Stimulated activated CD8-positive, alpha-beta memory T cell treated with anti-CD3 and anti-CD28 coated beads, Interleukin-7, amount 100 ng/mL, for 48 hours (primary cell): ENCODE measurements at places on chromosomes 5 and 9.

DNA sequence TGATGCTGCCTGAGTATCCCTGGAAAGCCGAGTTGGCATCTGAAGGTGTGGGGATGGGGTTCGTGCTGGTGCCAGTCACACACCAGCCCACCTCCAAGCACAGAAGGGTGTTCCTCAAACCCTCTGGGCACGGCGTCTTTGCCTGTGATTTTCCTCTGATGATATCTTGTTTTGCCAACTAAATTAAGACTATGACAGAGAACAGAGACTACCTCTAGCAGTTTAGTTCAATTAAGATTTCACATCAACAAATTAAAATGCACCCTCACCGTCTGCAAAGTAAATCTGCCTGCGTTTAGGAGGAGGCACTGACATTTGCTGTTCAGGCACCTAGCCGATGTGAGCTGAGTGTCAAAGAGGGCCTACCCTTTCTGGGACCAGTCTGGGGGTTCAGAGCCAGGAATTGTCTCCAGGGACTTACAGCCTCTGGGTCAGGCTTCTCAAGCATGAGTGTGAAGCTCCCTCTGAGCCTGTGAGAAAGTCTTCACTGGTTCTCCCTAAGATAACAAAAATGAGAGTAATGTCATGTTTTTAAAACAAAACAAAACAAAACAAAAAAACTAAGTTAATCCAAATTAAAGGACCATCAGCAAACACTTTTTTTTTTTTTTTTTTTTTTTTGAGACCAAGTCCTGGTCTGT lies 55.4 kb upstream of the CTNNA1 start:
- no peak for DNase-seq

GRCh38 chr5:56415356-56415765 lies 182.2 kb upstream of the ANKRD55 start:
- DNase-seq, result no peak

GRCh38 chr5:140037012-140037411 lies 6.1 kb downstream of the NRG2 start:
- no peak for DNase-seq

DNA sequence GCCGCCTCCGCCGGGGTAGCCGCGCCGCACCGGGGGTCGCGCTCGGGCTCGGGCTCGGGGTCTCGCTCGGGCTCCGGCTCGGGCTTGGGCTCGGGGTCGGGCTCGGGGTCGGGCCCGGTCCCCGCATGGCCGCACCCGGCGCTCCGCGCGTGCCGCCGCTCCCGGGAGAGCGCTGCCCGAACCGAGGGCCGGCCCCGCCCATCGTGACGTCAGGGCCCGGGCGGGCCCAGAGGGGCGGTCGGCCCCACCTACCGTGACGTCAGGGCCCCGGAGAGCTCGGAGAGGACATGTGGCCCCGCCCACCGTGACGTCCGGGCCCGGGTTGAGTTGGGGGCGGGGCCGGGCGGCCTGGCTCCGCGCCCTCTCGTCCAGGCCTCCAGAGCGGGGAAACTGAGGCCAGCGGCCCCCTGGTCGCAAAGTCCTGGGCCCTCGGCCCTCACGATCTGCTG lies at the start of gene NSMF:
Gene NSMF, minus strand, starts transcription at position 183 of the 449 bp plus-strand sequence. CDS start 232 bp downstream, outside the sequence.
- peak; percentile 79 for DNase-seq

GRCh38 chr5:60503771-60504170 lies 196.2 kb downstream of the DEPDC1B start:
- no peak for DNase-seq

GRCh38 chr9:137423514-137424291 lies 510 bp downstream of the NOXA1 start:
- no peak for DNase-seq

- no peak for DNase-seq
These were observed 39.3 kb downstream of the PTCH1 start for GRCh38 chr9:95477441-95477840.

DNA sequence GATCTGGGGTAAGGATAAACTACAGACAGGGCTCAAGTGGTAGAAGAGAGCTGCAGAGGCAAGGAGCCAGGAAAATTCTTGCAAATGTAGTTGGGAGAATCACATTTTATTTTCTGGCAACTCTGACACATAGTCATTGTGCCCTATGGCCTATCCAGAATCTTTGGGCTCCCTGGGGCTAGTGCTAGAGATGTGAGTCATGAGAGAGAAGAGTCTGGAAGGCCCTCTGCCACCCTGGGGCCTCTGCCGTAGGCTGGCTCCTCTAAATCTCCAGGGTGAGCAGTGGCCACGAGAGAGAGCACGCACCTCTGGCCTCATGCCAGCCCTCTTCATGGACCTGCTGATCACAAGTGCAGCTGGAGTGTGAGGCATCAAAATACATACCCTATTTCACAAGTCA lies 74.3 kb upstream of the SSBP2 start:
- DNase-seq, result no peak

DNA sequence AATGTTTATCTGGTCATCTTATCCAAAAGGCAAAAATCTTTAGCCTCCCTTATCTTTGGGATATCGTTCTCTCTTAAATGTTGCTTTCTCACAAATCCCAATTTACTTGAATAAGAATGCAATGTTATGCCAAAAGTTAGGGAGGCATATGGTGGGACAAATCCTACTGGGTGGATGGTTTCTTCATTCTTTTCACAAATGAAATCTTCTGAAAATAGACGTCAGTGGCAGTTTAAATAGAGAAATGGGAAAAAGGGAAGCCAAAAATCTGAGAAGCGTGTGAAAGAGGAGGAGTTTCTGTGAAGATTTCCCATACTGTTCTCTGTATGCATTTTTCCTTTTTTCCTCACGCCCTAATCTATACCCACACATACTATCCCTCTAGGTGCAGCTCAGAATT lies 2.5 kb upstream of the PCDHAC1 start:
- no peak for DNase-seq

DNA sequence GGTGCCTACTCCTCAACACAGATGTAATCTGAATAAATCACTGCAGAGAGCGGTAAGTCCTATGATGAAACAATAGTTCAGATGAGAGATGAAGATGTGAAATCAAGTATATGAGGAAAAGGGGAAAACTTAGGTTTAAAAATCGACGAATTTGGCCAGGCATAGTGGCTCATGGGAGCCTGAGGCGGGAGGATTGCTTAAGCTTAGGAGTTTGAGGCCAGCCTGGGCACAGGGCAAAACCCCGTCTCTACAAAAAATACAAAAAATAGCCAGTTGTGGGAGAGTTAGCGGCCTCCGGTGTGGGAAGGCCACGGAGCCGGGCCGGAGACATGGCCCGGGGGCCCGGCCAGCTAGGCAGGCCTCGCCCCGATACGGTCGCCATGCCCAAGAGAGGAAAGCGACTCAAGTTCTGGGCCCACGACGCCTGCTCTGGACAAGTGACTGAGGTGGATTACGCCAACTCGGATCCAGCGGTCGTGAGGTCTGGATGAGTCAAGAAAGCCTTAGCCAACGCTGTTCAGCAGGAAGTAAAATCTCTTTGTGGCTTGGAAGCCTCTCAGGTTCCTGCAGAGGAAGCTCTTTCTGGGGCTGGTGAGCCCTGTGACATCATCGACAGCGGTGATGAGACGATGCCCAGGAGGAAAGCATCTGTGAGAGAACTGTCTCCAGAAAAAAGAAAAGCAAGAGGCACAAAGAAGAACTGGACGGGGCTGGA lies 62.8 kb upstream of the SUB1 start:
- no peak for DNase-seq

- DNase-seq, result no peak
These were observed 150.1 kb downstream of the OSTF1 start for GRCh38 chr9:75238311-75238976.

- no peak for DNase-seq
These were observed 8.5 kb upstream of the EGFLAM start for GRCh38 chr5:38249812-38250211.

DNA sequence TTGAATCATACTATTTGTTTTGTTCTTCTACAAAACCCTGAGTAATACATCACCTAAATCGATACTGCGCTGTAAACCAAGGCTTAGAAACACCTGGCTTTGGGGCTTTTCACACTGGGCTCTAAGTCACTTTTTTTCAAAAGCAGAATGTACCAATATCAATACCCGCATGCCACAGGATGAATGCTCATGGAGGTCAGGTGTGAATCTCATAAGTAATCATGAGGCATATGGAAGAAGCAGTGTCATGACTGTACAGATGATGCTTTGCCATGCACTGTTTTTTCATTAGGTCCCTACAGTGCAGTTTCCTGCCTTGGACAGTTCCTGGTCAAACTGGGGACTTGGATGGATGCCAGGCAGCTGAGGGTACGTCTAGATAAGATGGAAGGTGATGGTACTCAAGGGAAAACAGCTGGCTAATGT lies 49.0 kb upstream of the ATG10 start:
- no peak for DNase-seq

DNA sequence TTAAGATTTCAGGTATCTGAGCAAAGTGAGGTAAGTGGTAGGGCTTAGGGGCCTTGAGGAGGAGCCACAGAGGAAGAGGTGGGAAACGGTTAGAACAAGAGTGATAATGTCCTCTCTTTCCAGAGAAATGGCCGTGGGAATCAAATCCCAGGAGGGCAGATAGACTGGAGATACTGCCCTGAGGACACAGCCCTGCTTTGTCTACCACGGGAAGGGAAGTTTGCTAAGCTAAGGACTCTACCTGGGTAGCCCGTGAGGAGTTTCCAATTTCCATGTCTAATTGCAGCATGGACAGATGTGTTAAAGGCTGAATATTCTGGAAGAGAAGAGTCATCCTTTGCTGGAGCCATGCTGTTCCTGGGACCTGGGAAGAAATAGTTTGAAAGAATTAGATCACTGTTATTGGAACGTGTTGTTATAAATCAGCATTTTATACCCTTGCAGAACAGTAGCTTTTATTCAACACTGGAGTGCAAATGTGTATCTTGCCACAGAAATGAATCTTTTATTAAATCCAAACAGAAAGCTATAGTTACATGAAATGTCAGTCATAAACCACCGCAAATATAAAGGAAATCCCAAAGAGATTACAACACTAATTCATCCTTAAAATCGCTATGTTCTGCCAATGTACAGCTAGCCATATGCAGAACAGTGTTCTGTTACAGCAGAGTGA lies 133.2 kb upstream of the LHFPL2 start:
- no peak for DNase-seq

DNA sequence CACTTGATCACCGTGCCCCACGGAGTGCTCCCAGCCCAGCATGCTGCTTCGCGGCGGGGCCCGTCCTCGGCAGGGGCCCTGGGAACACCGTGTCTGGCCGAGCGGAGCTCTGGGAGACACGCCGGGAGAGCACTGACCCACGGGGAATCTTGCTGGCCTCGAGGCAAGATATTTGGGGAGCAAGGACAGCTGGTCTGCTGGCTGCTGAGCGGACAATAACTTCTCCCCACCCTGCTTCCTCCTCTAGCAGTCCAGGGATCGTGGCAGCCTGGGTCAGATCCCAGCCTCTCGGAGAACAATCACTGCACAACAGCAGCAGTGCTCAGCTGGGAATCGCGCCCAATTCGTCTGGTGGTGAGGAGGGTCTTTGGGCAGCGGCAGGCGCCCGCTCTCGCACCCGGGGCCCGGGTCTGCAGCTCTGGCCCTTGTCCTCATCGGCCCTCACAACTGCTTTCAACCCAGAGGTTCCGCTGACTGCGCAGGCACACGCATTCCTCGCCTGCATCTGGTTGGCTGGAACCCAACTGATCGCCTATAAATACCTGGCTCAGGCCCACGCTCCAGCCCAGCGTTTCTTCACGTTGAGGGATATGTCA lies 43.4 kb downstream of the DBH start:
- no peak for DNase-seq

GRCh38 chr5:91754990-91755389 lies 371.9 kb upstream of the ARRDC3 start:
- no peak for DNase-seq

- DNase-seq, result no peak
These were observed 318.0 kb downstream of the GLIS3 start for GRCh38 chr9:3981897-3982296.

DNA sequence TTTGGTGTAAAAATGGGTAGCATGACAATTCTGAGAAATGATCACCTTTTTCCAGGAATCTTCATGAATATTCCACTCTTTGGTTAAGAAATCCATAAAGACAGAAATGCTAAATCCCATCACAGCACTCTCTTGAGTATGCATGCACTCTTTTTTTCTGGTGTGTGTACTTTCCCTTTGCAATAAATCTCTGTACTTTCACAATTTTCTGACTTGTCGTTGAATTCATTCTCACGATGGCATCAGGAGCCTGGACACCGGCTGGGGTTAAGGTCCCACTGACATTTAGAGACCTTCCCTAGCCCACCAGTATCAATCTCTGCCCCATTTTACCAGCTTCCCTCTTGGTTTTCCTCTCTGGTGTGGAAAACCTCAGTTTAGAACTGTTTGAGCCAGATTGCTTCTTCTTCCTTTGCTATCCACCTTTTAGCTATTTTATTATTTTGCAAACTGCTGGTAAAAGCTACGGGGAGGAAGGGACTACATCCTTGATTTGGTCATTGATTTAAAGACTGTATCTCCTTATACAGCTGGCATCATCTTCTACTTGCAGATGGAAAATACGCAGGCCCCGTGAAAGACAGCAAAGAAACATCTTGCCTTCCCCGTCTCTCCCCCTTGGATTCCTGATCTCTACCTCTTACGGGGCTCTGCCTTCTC lies 59.9 kb upstream of the ZFR start:
- DNase-seq, result no peak

DNA sequence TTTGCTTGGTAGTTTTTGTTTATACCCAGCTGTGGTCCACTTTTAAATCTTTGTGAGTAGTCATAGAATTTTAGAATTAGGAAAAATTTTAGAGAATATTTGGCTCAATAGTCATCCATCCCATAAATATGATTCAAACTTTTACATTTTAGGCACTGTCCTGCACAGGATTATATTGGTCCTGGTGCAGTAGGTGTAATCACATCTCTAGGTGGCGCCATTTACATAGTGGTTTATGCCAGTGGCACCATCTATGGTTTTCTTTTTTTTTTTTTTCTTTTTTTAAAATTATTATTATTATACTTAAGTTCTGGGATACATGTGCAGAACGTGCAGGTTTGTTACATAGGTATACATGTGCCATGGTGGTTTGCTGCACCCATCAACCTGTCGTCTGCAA lies 260.7 kb upstream of the KCNN2 start:
- DNase-seq, result no peak

- no peak for DNase-seq
These were observed 13.6 kb upstream of the ERAP1 start for GRCh38 chr5:96821260-96821916.

DNA sequence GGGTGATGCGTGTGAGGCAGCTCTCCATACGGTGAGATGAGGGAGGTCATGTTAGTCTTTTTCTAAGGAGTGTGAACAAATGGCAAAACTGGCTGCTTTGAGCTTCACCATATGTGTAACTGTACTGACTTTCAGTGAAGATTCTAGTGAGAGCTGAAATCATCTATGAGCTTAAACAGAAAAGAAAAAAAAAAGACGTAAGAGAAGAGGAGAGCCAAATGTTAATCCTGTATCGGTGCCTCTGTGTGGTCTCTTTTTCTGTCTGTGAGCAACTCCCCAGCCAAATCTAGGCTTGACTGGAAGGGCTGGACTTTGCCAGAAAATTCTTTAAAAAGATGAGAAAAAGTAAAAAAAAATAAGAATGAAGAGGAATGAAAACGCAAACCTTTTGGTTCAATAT lies 209.7 kb upstream of the TUT7 start:
- no peak for DNase-seq
